MCF 10A (cell line): ENCODE measurements at places on chromosomes 2 and 18. TPM values are rescaled to one million over a fixed set of nuclear protein-coding genes. Genes with fewer than 3 reads are reported as not detected.

The MTCL1 gene
- 11.6 and 19.8 TPM in 2 replicates for total RNA-seq

DNA sequence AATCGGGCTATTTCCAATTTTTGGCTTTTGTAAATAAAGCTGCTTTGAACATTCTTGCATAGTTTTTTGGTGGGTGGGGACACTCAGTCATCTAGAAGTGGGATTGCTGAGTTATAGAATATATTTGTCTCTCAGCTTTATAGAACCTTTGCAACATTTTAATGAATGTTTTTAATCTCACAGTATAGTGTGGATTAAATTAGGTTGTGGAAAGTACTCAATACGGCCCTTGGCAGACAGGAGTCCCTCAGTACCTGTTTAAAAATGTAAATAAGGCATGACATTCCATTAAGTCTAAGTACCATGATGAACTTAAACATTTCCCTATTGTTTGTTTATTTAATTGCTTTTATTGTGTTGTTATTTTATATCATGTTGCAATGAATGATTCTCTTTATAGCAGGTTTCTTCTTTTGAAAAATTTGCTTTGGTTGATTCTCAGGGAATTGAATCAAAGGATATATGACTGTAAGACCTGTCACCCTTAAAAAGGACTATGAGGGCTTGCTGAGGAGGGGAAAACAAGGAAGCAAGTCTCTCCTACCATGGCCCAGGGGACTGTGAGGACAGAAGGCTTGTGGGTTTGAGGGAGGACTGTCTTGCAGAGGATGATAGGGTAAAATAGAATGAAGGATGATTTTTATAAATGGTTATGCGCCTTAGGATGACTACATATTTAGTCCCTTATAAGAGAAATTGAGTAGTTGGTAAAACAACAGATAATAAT, 165.1 kb downstream of the RPIA start:
- H3K27ac ChIP-seq, result no peak overlapping the region
- no peaks in the 10 kb centered on the region for H3K4me1 ChIP-seq
- no peaks in the 10 kb centered on the region for H3K36me3 ChIP-seq
- H3K4me3 ChIP-seq, result no peak overlapping the region

DNA sequence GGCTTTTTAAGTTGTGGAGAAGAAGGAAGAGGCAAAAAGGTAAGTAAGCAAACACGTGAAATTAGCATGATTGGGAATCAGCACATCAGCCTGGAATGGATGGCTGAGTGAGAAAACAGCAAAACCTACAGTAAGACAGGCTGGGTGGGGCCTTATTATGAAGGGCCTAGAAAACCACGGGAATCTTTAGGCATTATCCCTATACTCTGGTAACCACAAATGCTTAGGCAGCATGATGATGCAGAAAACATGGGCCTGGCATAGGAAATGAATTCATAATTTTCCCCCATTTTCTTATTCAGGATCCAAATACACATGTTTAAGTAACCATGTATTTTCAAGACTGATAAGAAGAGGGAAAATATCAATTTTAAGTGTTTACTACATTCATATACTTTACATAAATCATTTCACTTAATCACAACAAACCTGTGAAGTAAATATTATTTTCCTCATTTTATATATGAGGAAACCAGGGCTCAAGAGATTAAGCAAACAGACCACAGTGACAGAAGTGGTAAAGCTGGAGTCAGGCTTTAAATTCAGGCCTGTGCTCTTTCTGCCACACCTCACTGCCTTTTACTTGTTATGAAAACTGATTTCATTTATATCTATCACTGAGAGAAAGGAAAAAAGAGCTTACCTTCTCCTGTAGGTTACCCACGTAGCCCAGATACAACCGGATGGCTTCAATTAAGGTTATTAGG, 4.0 kb downstream of the TMEM17 start:
- H3K4me1 ChIP-seq, result peaks cover 20% of the 10 kb centered on the region
- no peaks in the 10 kb centered on the region for H3K36me3 ChIP-seq
- no peak overlapping the region for H3K27ac ChIP-seq
- H3K4me3 ChIP-seq, result no peak overlapping the region

- DNase-seq, result peak; percentile 88
- peaks cover 14% of the 10 kb centered on the region for H3K4me1 ChIP-seq
- H3K4me3 ChIP-seq, result no peak overlapping the region
- no peaks in the 10 kb centered on the region for H3K36me3 ChIP-seq
- H3K27me3 ChIP-seq, result no peaks in the 10 kb centered on the region
- H3K27ac ChIP-seq, result peak overlapping the region; percentile 84
Observed at GRCh38 chr2:237171396-237171795, 85.7 kb downstream of the COPS8 start.

DNA sequence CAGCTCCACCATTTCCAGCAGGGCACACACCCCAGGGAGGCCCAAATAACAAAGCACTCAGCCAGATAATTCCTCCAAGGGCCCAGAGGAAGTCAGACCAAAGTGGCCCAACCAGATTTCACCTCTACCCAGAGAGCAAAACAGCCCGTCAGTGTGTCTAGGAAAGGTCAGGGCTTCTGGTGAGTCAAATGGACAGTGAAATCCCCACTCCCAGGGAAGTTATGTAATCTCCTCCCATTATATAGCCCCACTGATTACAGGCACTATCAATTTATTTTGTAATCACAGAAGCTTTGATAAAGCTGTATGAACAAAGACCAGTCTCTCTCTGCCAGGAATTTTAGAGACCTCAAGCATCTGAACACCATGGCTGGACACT, 4.0 kb downstream of the B4GALT6 start:
- H3K27me3 ChIP-seq, result no peaks in the 10 kb centered on the region
- DNase-seq, result peak; percentile 34
- H3K27ac ChIP-seq, result peak overlapping the region; percentile 57
- no peaks in the 10 kb centered on the region for H3K36me3 ChIP-seq
- H3K4me1 ChIP-seq, result peaks cover 44% of the 10 kb centered on the region

The KIAA2012 gene
- total RNA-seq, result not detected in 2 replicates

The TMEM200C gene
- total RNA-seq, result not detected in 2 replicates

- DNase-seq, result peak; percentile 18
- H3K36me3 ChIP-seq, result no peaks in the 10 kb centered on the region
- no peak overlapping the region for H3K4me3 ChIP-seq
- no peaks in the 10 kb centered on the region for H3K27me3 ChIP-seq
- H3K4me1 ChIP-seq, result no peaks in the 10 kb centered on the region
- H3K27ac ChIP-seq, result no peak overlapping the region
Observed at GRCh38 chr18:35917043-35917442, 55.4 kb upstream of the RMP24 start.

GRCh38 chr18:8623549-8624106, 14.4 kb downstream of the RAB12 start:
- DNase-seq, result peak; percentile 20
- H3K4me1 ChIP-seq, result peaks cover 7% of the 10 kb centered on the region
- H3K4me3 ChIP-seq, result no peak overlapping the region
- H3K27ac ChIP-seq, result no peak overlapping the region
- no peaks in the 10 kb centered on the region for H3K27me3 ChIP-seq

DNA sequence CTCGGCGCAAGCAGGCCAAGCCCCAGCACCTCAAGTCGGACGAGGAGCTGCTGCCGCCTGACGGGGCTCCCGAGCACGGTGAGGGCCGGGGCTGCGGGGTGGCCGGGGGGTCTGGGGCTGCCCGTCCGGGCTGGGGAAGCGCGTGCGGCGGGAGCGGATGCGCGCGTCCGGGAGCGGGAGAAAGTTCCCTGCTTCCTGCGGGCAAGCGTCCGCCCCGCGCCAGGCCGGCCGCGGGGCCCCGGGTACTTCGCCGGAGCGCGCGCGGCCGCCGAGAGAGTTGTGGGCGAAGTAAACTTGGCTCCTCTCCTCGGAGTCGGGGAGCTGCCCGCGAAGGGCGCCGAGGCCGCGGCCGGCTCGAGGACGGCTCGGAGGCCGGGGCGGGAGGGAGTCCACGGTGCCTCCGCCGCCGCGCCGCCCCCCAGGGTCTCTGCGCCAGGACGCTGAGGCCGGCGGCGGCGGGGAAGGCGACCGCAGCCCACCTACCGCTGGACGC, 707 bp downstream of the SALL3 start:
- no peak for DNase-seq
- H3K4me3 ChIP-seq, result no peak overlapping the region
- no peaks in the 10 kb centered on the region for H3K4me1 ChIP-seq
- H3K27me3 ChIP-seq, result no peaks in the 10 kb centered on the region
- no peak overlapping the region for H3K27ac ChIP-seq
- H3K36me3 ChIP-seq, result no peaks in the 10 kb centered on the region

DNA sequence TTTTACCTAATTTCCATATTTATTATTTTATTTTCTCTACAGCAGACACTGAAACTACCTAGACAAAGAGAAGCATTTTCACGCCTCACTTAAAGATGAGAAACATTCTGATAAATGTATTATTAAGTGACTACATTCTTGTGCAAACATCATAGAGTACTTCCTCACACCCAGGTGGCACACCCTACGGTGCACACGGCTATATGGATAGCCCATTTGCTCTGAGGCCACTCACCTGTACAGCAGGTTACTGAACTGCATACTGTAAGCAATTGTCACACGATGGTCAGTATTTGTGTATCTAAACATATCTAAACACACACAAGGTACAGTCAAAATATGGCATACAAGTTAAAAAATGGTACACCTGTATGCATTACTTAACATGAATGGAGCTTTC, 481.4 kb downstream of the CMPK2 start:
- DNase-seq, result no peak
- H3K4me1 ChIP-seq, result no peaks in the 10 kb centered on the region
- no peaks in the 10 kb centered on the region for H3K36me3 ChIP-seq
- H3K4me3 ChIP-seq, result no peak overlapping the region
- no peaks in the 10 kb centered on the region for H3K27me3 ChIP-seq
- H3K27ac ChIP-seq, result no peak overlapping the region

The APCDD1 gene
- 0.37 and 0.54 TPM in 2 replicates for total RNA-seq

DNA sequence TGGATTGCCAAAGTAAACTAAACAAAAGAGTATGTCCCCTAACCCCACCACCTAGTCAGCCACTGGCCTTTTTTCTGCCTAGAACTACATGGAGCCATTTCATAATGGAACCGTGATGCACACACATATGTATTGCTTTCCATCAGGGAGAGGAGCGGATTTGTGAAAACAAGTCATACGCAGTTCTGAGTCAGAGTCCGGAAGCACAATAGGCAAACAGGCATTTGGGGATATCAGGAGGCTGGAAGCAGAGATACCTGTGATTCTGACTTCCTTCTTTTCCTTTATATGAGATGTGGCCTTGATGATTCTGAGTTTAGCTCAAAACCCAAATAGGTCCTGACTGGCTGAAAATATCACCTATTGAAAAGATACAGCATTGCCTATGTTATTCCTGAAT, 93.5 kb downstream of the TMEM163 start:
- H3K4me3 ChIP-seq, result no peak overlapping the region
- no peaks in the 10 kb centered on the region for H3K4me1 ChIP-seq
- peak; percentile 4 for DNase-seq
- H3K27me3 ChIP-seq, result no peaks in the 10 kb centered on the region

The CD8B2 gene
- not detected in 2 replicates for total RNA-seq

The IL1F10 gene
- total RNA-seq, result not detected in 2 replicates

GRCh38 chr18:55252901-55253300, 293.6 kb upstream of the CCDC68 start:
- H3K4me1 ChIP-seq, result peaks cover 6% of the 10 kb centered on the region
- H3K27ac ChIP-seq, result no peak overlapping the region
- H3K4me3 ChIP-seq, result no peak overlapping the region
- no peak for DNase-seq
- H3K36me3 ChIP-seq, result no peaks in the 10 kb centered on the region

The ANKRD36C gene
- 14.5 TPM in 2 replicates for total RNA-seq

The RUFY4 gene
- total RNA-seq, result not detected in 2 replicates

DNA sequence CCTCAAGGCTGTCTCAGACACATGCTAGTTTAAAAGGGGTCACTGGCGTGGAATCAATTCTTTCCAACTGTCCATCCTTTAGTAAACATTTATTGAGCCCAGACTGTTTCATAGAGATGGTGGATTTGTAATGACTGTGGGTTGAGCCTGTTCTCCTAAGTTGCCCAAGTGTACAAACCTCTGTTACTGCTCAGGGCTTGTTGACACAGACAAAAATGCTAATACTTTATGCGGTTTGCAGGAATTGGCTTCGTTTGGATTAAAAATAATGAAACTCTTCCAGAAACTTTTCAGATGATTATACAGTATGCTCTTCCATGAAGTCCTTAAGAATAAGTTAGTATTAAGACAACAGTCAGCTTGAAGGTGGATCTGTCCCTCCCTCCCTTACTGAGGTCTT, 83.6 kb upstream of the MGAT5 start:
- H3K27me3 ChIP-seq, result no peaks in the 10 kb centered on the region
- H3K36me3 ChIP-seq, result no peaks in the 10 kb centered on the region
- H3K4me3 ChIP-seq, result no peak overlapping the region
- H3K4me1 ChIP-seq, result peaks cover 19% of the 10 kb centered on the region

DNA sequence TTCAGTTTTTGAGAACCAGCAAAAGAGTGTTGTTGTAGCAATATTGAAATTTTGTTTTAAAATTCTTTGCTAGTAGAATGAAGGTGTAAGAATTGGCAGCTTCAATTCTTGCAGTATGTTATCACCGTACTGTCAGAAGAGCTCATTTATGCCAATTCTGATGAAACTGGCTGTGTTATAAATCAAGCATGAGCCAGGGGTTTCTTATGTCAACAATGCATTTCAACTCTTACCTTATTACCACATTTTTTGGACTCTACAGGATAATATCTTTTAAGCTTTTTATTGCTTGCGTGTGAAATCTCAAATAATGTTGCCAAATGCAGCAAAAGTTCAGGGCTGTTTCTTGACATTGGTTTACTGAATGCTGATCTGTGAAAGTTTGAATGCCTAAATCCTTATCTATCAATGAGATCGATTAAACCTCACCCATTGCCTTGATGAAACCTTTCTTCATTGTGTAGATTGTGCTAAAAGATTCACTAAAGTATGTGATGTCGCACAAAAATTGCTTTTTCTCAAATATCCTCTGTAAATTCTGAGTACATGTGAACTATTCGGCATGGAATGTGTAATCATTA, 1389.3 kb upstream of the ZEB2 start:
- H3K27ac ChIP-seq, result no peak overlapping the region
- peak; percentile 24 for DNase-seq
- no peaks in the 10 kb centered on the region for H3K36me3 ChIP-seq
- peaks cover 7% of the 10 kb centered on the region for H3K4me1 ChIP-seq
- no peak overlapping the region for H3K4me3 ChIP-seq
- H3K27me3 ChIP-seq, result no peaks in the 10 kb centered on the region

DNA sequence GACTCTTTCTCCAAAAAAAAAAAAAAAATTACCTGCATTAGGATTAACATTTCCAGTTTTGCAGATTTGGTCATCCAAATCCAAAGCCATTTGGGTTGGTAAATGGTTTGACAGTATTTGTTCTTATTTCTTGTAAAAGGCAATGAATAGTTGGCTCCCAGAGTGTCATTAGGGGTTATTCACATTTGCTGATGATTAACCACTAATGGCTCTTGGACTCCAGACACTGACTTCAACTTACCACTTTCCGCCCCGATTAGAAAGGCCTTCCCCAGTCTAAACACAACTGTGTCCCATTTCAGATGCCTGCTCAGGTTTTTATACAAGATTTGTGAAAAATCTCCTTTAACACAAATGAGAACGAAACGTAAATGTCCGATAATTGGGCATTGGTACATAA, 9.6 kb upstream of the TGIF1 start:
- no peak overlapping the region for H3K27ac ChIP-seq
- DNase-seq, result no peak
- H3K4me3 ChIP-seq, result no peak overlapping the region
- H3K4me1 ChIP-seq, result no peaks in the 10 kb centered on the region
- H3K27me3 ChIP-seq, result no peaks in the 10 kb centered on the region
- no peaks in the 10 kb centered on the region for H3K36me3 ChIP-seq
